ENCODE measurements at places on chromosomes 7 and 10.
A peak's percentile ranks its signal among the peaks of the same experiment; 100 is the strongest.

DNA sequence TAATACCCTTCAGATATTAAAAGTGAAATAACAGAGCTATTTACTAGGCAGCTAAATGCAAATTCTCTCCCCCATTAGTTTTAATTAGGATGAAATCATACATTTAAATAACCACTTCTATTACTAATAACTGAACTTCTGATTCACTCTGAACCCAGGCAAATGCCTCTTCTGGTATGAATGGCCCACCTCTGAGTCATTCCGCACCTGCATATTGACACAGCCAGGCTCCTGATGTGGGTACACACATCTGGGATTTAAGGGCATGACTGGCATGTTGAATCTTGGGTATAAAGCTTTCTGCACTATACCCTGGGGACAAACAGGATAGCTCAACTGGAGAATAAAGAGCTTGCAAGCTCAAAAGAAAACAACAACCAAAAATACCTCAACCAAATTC is 140.9 kb downstream of the AUTS2 start:
- DNase-seq, result no peak

- DNase-seq, result peak; percentile 41
Measured at GRCh38 chr7:46363688-46364087, 442.6 kb upstream of the IGFBP3 start.

DNA sequence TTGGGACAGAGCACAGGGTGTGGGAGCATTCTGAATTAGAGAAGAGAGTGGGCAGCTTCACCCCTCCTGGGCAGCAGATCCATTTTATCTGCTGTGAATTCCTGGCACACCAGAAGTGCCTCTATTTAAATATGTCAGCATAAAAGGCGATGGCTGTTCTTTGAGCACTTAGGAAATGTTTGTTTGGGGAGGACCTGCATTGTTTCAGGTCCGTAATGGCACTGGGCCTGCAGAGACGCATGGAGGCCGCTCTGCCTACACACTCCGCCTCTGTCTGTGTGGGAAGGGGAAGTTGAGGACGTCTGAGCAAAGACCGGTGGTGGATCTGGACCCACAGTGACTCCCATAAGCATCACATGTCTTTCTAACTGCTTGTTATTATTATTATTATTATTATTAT is 253.2 kb downstream of the CAMK1D start:
- peak; percentile 30 for DNase-seq

DNA sequence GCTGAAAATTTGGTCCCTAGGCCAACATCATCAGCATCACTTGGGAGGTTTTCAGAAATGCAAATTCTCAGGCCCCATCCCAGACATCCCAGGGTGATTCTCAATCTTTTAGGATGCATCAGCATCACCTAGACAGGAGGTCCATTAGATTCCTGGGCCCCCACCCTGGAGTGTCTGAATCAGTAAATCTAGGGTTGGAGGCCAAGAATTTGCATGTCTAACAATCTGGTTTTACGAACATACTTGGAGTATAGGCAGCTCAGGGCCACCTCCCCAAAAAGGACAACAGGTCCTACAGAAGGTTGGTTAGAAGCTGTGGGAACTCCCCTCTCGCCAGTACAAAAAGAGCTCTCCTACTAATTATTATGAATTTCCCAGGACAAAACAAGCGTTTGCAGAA is 15.5 kb downstream of the ZC3HAV1 start:
- DNase-seq, result no peak

DNA sequence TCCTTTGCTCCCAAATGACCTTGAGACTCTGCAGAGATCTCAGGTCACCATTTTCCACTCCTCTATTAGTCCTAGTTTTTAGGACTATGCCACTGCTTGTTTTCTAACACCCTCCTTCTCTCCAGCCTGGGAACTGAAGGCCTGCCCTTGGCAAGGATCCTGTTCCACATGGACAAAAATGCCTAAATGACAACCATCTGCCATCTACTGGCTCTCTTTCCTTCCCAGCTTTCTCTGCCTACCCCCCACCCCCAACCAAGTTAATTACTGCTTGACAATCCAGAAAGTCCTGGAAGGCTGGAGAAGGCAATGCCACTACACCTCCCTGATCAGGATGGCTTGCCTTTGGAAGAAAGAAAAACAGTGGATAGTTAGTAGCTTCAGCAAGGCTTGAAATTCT is 44.8 kb upstream of the SP8 start:
- peak; percentile 55 for DNase-seq

GRCh38 chr7:83517035-83517700 is 131.8 kb downstream of the SEMA3E start:
- DNase-seq, result peak; percentile 19

DNA sequence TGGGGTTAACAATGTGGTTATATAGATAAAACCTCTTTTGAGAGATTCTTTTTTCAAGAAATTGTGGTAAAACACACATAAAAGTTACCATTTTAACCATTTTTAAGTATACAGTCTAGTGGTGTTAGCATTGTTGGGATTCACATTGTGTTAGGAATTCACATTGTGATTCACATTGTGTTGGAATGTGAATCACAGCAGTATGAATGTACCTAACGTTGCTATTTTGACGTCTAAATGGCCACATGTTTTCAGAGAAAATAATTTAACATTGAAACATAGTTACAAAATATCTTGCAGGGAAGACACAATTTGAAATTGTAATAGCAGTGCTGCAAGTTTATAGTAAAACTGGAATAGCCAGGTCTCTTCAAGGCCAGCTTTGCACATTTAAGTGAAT is 129.0 kb downstream of the BICC1 start:
- DNase-seq, result no peak

DNA sequence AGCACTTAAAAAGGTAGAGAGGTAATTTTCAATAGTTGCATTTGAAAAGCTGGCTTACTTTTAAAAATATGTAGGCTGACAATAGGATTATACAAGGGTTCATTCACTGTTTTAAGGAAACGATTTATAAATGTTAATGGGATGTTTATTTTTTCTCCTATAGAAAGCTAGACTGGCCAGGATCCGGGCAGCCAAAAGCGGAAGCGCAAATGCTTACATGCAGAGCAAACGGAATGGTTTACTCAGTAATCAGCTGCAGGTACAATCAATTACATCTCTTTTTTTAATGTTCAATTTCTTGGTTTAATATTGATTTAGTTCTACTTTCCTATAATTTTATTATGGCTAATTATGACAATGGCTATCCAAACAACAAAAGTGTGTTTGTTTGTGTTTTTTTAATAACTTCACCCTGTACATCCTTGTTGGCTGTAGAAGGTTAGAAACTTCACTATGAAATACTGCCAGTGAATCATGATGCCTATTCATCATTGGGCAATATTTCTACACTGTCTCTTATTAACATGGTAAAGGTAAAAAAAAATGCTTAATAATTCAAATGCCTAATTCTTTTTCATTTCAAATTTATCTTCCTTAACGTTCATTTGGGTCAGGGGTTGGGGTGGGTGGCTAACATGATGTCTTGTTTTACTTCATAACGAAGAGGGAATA is 116.4 kb downstream of the TSPAN12 start:
- peak; percentile 91 for DNase-seq

GRCh38 chr7:149293338-149293737 is 31.3 kb downstream of the ZNF783 start:
- no peak for DNase-seq

DNA sequence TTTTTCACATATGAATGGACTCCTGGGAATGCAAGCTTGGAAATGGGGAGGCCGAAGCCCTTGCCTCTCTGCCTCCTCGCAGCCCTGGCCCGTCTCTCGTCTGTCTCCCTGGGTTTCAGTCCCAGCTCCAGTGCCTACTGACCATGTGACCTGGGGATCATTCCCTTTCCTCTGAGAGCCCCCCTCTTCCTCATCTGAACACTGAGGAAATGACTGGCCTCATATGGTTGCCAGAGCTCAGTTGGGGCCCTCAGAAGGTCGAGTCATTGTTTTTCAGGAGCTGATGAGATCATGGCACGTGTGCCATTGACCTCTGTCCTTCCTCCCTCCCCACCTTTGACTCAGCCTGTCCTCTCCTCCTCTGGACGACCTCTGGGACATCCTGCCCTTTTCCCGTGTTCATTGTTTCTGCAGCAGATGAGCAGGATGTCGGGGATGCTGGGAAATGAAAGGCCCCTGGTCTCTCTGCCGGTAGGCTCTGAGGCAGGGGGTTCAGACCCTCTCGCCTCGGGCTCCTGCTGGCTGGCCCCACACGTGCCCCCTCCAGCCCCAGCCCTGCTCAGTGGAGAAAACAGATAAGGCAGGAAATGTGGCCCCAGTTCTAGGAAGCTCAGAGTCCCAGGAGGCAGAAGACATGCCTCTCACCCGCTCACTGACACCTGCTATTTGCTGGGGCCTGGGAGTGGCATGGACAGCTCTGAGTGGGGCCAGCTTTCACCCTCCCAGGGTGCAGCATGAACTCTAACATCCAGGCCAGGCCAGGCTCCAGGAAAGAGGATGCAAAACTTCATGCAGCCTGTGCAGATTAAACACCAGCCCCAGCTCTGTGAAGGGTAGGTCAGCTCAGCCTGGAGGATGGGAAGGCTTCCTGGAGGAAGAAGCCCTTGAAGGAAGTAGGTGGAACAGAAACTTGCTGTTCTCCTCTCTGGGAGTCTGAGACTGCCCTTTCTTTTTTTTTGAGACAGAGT is 8.3 kb upstream of the PPP1R35 start:
- DNase-seq, result no peak

GRCh38 chr7:74288034-74288881 is 949 bp upstream of the CLIP2 start:
- DNase-seq, result no peak
